Aorta (tissue), 5 donors: ENCODE measurements at places on chromosomes 12 and 14. TPM values are rescaled to one million over a fixed set of nuclear protein-coding genes. Genes with fewer than 3 reads are reported as not detected.

The ZNF26 gene
- total RNA-seq: 16.7 TPM

The TAC3 gene
- not detected for total RNA-seq

- H3K4me1 ChIP-seq: peaks cover 4% of the 10 kb centered on the region
- H3K27ac ChIP-seq: no peak overlapping the region
- DNase-seq: no peak
- H3K27me3 ChIP-seq: no peaks in the 10 kb centered on the region
- peak overlapping the region; percentile 26 for H3K4me3 ChIP-seq
Measured at GRCh38 chr12:93156086-93156716, 221.5 kb upstream of the NUDT4 start.

- peak; percentile 77 for DNase-seq
- H3K4me1 ChIP-seq: peaks cover 4% of the 10 kb centered on the region
- no peaks in the 10 kb centered on the region for H3K36me3 ChIP-seq
- peak overlapping the region; percentile 92 for H3K27ac ChIP-seq
Measured at GRCh38 chr14:91835920-91836843, 31.2 kb downstream of the TC2N start.

The PKP2 gene
- 1.4 TPM for total RNA-seq

- H3K4me3 ChIP-seq: peak overlapping the region; percentile 79
- no peak for DNase-seq
- H3K27me3 ChIP-seq: no peaks in the 10 kb centered on the region
- H3K27ac ChIP-seq: no peak overlapping the region
- H3K4me1 ChIP-seq: no peaks in the 10 kb centered on the region
Measured at GRCh38 chr14:60183741-60184140, 18.5 kb upstream of the DHRS7 start.

The SIRT4 gene
- 1.6 TPM for total RNA-seq
